Thymus (tissue), 14 donors: ENCODE measurements at places on chromosomes 7 and 10. TPM values are rescaled to one million over a fixed set of nuclear protein-coding genes. Genes with fewer than 3 reads are reported as not detected.
A peak's percentile ranks its signal among the peaks of the same experiment; 100 is the strongest.

- DNase-seq = no peak
Observed at GRCh38 chr10:30556189-30556588, 73.4 kb downstream of the LYZL2 start.

- DNase-seq = no peak
Observed at GRCh38 chr7:42233171-42233570, 3.8 kb downstream of the GLI3 start.

GRCh38 chr7:129091484-129092002 lies 36.6 kb upstream of the TNPO3 start:
- peak; percentile 68 for DNase-seq

GRCh38 chr7:96346293-96346953 lies 24.5 kb upstream of the SLC25A13 start:
- no peak for DNase-seq

DNA sequence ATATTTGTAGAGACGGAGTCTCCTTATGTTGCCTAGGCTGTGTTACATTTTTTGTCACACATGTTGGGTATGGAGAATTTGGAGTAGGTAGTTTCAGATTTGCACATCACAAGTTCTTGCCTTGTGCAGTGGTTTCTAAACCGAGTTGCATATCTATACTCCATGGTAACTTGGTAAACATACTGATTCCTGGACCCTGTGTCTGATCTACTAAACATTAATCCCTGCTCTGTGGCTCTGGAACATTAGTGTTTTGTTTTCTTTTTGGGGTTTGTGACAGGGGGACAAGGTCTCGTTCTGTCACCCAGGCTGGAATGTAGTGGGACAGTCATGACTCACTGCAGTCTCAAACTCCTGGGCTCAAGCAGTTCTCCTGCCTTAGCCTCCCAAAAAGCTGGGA lies 24.7 kb downstream of the AUTS2 start:
- DNase-seq = no peak

GRCh38 chr10:48932831-48933664 lies 6.6 kb downstream of the LRRC18 start:
- DNase-seq = no peak

Gene EEPD1
- total RNA-seq = 32.8 TPM

DNA sequence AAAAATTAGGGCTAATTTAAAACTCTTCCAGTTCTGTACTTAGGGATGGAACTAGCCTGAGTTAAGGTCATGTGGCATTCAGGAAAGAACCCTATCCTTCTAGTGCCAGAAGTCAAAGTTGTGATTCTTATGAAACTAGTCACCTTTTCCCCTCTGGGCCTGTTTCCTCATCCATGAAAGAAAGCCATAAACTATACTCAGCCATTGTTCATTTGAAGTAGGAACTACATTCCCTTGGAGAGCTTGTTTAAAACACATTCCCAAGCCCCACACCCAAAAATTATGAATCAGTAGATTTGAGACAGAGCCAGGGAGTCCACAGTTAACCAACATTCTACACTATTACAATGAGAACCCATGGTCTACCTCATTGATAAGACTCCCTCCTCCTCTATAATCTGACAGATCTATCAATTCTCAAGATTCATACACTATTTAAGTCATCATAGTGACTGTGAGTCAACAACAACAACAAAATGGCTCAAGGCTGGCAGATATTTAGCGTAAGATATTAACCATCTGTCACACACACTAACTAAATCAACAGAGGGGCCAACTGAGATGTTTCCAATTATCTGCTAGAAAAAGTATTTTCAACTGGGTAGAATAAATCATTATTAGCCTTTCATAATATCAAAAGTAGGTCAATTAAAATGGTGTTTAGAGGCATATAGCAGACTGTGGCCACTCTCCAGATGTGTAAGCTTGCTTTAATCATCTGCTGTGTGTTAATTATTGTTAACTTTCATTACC lies 102.3 kb downstream of the SLC25A13 start:
- no peak for DNase-seq

DNA sequence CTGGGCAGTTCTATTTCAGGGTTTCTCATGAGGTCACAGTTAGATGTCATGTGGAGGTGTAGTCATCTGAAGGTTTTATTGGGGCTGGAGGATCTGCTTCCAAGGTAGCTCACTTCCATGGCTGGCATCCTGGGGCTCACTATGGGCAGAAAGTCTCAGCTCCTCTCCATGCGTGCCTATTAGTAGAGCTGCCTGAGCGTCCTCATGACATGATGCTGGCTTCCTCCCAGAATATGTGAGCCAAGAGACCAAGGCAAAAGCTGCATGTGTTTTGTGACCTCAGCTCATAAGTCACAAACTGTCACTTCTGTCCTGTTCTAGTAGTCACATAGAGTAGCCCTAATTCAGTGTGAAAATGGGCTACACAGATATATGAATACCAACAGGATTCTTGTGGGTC lies 524.4 kb downstream of the SUGCT start:
- no peak for DNase-seq

Gene TFPI2
- total RNA-seq = 12.5 TPM

GRCh38 chr10:78359640-78360091 lies 326.0 kb downstream of the RPS24 start:
- no peak for DNase-seq

GRCh38 chr7:129530795-129531391 lies 28.6 kb downstream of the SMKR1 start:
- no peak for DNase-seq

Gene SPDYE16
- total RNA-seq = 0.14 TPM

GRCh38 chr10:31130406-31130805 lies 98.7 kb upstream of the ZNF438 start:
- DNase-seq = no peak

DNA sequence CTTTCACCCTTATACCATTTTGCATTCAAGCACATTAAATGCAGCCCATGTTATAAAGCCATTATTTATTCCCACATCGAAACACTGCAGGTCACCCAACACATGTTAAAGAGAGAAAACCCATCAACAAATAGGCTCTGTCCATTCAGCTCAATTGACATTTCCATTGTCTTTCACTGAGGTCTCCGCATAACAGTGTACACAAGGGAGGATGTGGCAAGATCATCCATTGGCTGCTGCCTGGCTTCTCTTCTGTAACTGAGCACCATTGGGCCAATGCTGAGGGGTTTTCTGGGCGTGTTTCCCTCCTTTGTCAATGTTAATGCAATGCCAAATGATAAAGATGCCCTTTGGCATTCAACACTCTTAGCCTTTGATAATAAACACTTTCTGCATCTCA lies 278.1 kb upstream of the SP4 start:
- no peak for DNase-seq

Gene DLX5
- 0.66 TPM for total RNA-seq

- DNase-seq = no peak
Observed at GRCh38 chr7:47520406-47520805, 61.5 kb downstream of the TNS3 start.
